T-cell (primary cell): ENCODE measurements at places on chromosomes 2 and 18. TPM values are rescaled to one million over a fixed set of nuclear protein-coding genes. Genes with fewer than 3 reads are reported as not detected.

Gene GNAL
- 0.38 TPM for total RNA-seq

Gene GALR1
- total RNA-seq, result not detected

DNA sequence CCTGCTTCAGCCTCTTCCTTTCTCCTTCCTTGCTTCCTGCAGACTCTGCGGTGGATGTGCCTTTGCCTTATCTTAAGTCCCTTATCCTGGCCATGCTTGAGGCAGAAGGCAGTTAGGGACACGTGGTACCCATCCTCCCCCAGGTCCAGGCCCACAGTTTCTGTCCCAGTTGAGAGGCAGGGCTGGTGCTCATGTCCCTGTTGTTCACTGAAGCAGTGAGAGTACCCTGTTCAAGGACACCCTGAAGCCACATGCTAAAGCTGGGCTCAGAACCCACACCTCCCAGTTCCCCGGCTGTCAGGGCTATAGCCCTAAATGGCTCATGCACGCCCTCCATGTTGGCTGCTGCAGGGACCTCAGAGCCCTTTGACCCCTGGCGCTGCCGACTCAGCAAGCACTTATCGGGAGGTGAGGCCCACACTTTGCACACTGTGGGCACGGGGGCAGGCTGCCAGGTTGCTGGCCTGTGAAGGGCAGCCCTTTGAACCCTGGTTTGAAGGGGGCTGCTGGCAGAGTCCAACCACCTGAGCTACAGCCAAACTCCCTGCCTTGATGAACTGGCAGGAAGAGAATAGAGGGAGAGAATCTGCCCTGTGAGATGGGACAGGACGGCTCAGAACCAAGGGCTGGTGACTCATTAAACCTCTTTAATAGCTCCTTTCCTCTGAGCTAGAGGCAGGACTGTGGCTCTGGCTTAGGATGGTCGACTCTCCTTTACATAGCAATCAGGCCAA, 6.3 kb downstream of the KHK start:
- H3K36me3 ChIP-seq, result no peaks in the 10 kb centered on the region
- H3K4me3 ChIP-seq, result no peak overlapping the region
- H3K27ac ChIP-seq, result no peak overlapping the region
- no peaks in the 10 kb centered on the region for H3K27me3 ChIP-seq
- DNase-seq, result no peak

GRCh38 chr2:225190987-225191386, 148.7 kb upstream of the DOCK10 start:
- no peaks in the 10 kb centered on the region for H3K4me1 ChIP-seq
- H3K27ac ChIP-seq, result no peak overlapping the region
- H3K27me3 ChIP-seq, result no peaks in the 10 kb centered on the region
- no peak overlapping the region for H3K4me3 ChIP-seq
- DNase-seq, result no peak

Gene SMAD4
- total RNA-seq, result 80.9 TPM

Gene ABCG5
- not detected for total RNA-seq

Gene CPO
- 0.30 TPM for total RNA-seq

Gene HRH4
- 0.43 TPM for total RNA-seq

Gene TNS1
- total RNA-seq, result 0.28 TPM

GRCh38 chr2:134212746-134213145, 41.1 kb upstream of the MGAT5 start:
- H3K4me3 ChIP-seq, result no peak overlapping the region
- no peaks in the 10 kb centered on the region for H3K27me3 ChIP-seq
- H3K36me3 ChIP-seq, result no peaks in the 10 kb centered on the region

DNA sequence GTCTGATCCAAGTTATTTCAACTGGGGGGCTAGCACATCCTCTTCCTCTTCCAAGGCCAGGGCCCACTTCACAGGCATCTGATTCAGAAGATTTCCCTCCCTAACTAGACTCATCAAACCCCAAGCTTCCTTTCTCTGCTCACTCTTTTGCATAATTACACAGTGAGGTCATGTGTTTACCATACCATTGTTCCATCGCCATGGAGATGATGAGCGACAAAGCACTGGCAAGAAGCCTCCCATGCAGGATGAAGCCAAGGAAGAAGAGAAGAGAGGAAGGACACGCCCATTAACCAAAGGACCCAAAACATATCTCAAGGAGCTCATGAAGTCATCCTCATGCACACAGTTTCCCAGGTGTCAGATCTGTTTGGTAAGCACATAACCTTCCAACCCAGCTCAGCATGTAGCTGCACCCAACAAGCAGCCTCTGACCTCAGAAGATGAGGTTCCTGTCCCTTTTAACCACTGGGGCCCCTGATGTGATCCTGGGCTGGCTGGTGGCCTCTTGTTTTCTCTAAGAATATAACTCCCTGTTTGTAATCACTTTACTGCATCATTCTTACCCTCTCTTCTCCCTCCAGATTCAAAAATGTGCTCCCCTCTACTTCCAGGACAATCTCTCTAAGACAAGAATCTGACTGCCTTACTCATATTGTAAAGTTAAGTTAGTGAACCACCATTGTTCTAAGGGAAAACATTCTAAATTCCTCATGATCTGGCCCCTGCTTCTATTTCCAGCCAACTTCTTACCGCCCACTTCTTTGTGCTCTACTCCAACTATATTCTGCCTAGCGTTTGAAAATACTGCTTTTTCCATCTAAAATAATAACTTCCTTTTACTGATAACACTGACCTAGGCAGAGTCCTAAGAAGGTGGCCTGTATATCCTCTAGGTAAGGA, 190.1 kb downstream of the TTC32 start:
- H3K4me3 ChIP-seq, result no peak overlapping the region
- H3K4me1 ChIP-seq, result no peaks in the 10 kb centered on the region
- no peaks in the 10 kb centered on the region for H3K36me3 ChIP-seq
- DNase-seq, result no peak

DNA sequence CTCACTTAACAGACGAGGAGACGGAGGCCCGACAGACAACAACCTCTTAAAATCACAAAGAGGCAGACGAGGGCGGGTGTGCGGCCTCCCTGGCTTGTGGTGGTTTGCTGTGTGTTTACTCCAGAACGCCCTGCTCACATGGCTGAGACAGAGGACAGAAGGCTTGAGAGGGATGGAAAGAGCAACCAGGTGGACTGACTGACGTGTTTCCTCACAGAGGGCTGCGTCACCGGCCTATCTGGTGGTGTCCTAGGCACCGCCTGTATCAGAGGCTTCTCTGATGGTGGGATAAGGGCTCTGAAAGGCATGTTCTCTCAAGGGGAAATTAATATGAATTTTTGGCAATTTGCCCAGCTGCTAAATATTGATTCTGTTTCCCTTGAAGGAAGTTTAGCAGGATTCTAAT, 47.0 kb upstream of the RALBP1 start:
- no peaks in the 10 kb centered on the region for H3K4me1 ChIP-seq
- no peaks in the 10 kb centered on the region for H3K27me3 ChIP-seq
- H3K4me3 ChIP-seq, result no peak overlapping the region

- H3K27ac ChIP-seq, result no peak overlapping the region
- no peaks in the 10 kb centered on the region for H3K27me3 ChIP-seq
- no peak overlapping the region for H3K4me3 ChIP-seq
- peaks cover 83% of the 10 kb centered on the region for H3K36me3 ChIP-seq
- no peaks in the 10 kb centered on the region for H3K4me1 ChIP-seq
- DNase-seq, result no peak
These were observed 52.4 kb downstream of the ITSN2 start for GRCh38 chr2:24307961-24308360.

- no peak overlapping the region for H3K27ac ChIP-seq
- H3K27me3 ChIP-seq, result peaks cover 7% of the 10 kb centered on the region
- no peaks in the 10 kb centered on the region for H3K4me1 ChIP-seq
These were observed 45.4 kb upstream of the TMEM163 start for GRCh38 chr2:134764164-134764563.

GRCh38 chr18:59145055-59145454, 5.4 kb downstream of the SEC11C start:
- H3K27ac ChIP-seq, result no peak overlapping the region
- no peak overlapping the region for H3K4me3 ChIP-seq
- H3K4me1 ChIP-seq, result peaks cover 16% of the 10 kb centered on the region
- no peaks in the 10 kb centered on the region for H3K27me3 ChIP-seq
- H3K36me3 ChIP-seq, result peaks cover 5% of the 10 kb centered on the region

- no peaks in the 10 kb centered on the region for H3K36me3 ChIP-seq
- H3K4me3 ChIP-seq, result no peak overlapping the region
- no peak for DNase-seq
- H3K4me1 ChIP-seq, result no peaks in the 10 kb centered on the region
- no peaks in the 10 kb centered on the region for H3K27me3 ChIP-seq
- no peak overlapping the region for H3K27ac ChIP-seq
These were observed 11.8 kb downstream of the GULP1 start for GRCh38 chr2:188303363-188304031.

DNA sequence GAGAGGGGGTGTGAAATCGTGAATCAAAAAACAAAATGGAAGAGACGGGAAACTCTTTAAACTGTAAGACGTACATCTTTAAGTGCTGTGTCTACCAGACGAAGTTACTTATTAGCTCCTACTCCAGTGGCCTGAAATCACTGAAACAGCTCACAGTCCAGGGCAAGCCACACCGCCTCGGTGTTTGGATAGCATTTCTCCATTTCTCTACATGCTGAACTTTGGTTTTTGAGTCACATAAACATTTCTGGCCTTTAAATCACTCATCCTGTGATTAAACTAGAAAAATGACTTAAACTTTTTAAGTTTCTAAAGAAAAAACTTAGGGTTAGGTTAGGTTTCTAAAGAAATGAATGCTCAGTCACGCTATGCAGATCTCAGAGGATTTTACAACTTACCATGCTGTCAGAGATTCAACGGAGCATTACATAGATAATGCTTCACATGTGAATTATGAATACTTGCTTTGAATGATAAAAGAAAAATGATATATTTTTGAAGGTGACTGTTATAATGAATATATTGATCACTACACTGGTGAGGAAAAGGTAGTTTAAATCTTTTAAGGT, 138.4 kb downstream of the MBP start:
- H3K27me3 ChIP-seq, result peaks cover 5% of the 10 kb centered on the region
- H3K4me1 ChIP-seq, result no peaks in the 10 kb centered on the region
- DNase-seq, result no peak
- H3K4me3 ChIP-seq, result no peak overlapping the region
- no peak overlapping the region for H3K27ac ChIP-seq

Gene TDRD15
- total RNA-seq, result not detected

DNA sequence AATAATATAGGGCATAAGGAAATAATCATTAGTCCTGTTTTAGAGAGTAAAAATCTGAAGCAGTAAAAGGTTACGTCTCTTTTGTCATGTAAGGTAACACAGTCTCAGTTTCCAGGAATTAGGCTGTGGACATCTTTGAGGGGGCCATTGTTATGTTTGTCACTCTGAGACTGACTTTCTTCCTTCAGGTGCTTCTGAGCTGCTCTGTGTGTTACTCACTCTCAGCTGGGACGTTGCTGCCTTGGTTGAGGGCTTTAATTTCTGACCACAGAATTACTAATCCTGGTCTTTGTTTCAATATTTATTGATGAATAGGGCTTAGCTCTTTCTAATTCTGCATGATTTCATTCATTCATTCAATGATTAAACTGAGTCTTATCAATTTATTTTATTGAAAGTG, 55.9 kb upstream of the SLC38A11 start:
- H3K27ac ChIP-seq, result no peak overlapping the region
- H3K4me1 ChIP-seq, result no peaks in the 10 kb centered on the region
- no peak for DNase-seq
- no peaks in the 10 kb centered on the region for H3K36me3 ChIP-seq

GRCh38 chr2:2942906-2943305, 434.7 kb downstream of the EIPR1 start:
- no peaks in the 10 kb centered on the region for H3K4me1 ChIP-seq
- H3K4me3 ChIP-seq, result no peak overlapping the region
- peaks cover 10% of the 10 kb centered on the region for H3K27me3 ChIP-seq
- H3K36me3 ChIP-seq, result no peaks in the 10 kb centered on the region

GRCh38 chr2:217980036-217980435, 22.8 kb downstream of the TNS1 start:
- DNase-seq, result no peak
- no peaks in the 10 kb centered on the region for H3K4me1 ChIP-seq
- no peak overlapping the region for H3K27ac ChIP-seq
- no peaks in the 10 kb centered on the region for H3K36me3 ChIP-seq

DNA sequence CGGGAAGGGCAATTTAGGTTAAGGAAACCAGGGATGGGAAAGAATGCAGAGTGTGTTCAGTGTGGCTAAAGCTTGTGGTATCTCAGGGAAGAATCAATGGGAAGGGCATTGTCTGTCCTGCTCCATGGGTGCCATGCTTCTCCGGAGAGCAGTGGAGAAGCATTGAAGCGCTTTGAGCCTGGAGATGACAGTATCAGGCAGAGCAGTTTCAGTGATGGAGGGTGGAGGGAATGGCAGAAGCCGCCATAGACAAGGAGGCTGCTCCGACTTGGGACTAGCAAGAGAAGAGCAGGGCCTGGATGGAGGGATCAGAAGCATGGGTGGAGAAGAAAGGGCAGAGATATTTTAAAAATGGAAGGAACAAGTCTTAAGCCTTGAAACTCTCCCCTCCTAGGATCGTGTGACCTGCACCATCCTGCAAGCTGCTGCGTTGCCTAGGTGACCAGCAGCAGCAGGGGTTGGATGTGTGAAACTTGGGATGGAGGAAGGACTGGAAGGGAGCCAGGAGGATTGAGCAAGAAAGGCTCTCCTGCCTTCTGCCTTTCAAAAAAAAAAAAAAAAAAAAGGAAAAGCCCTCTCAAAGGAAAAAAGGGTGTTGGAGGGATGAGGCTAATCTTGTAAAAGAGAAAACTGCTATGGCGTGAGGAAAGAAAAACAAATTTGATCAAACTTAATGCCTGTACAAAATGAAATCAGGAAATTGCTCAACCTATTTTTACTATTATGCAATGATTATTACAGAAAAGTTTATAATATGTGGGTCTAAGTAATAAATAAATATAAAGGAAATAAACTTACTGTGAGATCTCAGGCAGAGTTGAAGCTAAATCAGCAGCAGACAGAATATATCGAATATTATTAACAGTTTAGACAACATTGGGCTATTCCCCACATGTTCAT, 493.8 kb upstream of the NRP2 start:
- H3K27ac ChIP-seq, result no peak overlapping the region
- H3K27me3 ChIP-seq, result no peaks in the 10 kb centered on the region
- no peaks in the 10 kb centered on the region for H3K36me3 ChIP-seq
- no peak for DNase-seq
- H3K4me1 ChIP-seq, result no peaks in the 10 kb centered on the region
- no peak overlapping the region for H3K4me3 ChIP-seq

- no peak for DNase-seq
- no peak overlapping the region for H3K27ac ChIP-seq
- H3K4me3 ChIP-seq, result no peak overlapping the region
- peaks cover 6% of the 10 kb centered on the region for H3K27me3 ChIP-seq
- no peaks in the 10 kb centered on the region for H3K4me1 ChIP-seq
- no peaks in the 10 kb centered on the region for H3K36me3 ChIP-seq
These were observed 86.2 kb upstream of the SALL3 start for GRCh38 chr18:78893281-78894032.

GRCh38 chr2:69693775-69694450, 48.0 kb upstream of the ANXA4 start:
- peaks cover 72% of the 10 kb centered on the region for H3K4me1 ChIP-seq
- H3K27ac ChIP-seq, result peak overlapping the region; percentile 93
- H3K27me3 ChIP-seq, result no peaks in the 10 kb centered on the region

GRCh38 chr2:47218066-47218581, 63.0 kb upstream of the STPG4 start:
- H3K4me3 ChIP-seq, result no peak overlapping the region
- H3K4me1 ChIP-seq, result no peaks in the 10 kb centered on the region
- no peak overlapping the region for H3K27ac ChIP-seq
- no peak for DNase-seq
- H3K36me3 ChIP-seq, result no peaks in the 10 kb centered on the region
- peaks cover 10% of the 10 kb centered on the region for H3K27me3 ChIP-seq
